ENCODE measurements at places on chromosomes 5 and 9.

DNA sequence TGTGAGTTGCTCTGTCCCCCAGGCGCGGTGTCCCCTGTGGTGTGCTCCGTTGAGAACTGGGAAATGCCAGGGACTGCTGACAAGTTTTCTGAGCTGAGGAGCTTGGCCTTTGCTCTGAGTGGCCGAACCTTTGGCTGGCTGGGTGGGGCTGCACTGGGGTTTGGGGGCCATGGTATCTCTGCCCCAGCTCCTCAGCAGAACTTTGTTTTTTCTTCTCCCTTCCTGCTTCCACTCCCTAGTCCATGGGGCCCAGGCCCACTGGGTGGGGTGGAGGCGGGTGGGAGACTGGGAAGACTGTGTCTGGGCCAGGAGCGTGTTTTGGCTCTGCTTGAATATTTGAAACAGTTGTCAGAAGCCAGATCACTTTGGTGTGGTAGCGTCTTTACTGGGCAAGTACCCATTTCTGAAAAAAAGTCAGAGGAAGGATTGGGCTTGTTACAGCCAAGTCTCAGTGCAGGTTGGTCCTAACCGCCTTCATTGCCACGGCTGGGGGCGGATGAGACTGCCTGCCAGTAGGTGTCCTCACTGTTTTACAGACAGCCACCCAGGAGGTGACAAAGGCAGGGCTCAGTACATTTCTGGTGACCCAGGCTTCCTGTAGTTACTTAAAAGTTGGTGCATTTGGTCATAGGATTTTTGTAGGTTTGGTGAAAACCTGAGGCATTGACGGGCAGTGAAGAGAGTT is 92.7 kb downstream of the DAB2IP start:
- peak; percentile 56 for DNase-seq

DNA sequence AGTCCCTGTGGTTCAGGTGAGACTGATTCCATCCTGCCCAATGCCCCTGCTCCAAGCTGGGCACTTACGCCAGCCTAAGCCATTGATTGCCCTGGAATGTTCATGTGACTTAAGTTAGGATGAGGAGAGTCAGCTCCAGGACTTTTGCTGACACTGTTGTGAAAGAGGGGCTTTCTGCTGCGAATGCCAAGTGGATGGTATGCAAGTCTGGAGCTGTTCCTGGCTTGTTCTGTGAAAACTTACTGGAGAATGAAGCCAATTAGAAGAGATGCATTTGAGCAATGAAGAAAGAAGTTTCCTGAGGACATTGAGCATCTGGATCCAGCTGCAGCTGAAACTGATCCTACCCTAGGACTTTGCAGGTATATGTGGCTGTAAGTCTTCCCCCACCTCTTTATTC is 61.2 kb upstream of the ZFR start:
- DNase-seq = no peak

DNA sequence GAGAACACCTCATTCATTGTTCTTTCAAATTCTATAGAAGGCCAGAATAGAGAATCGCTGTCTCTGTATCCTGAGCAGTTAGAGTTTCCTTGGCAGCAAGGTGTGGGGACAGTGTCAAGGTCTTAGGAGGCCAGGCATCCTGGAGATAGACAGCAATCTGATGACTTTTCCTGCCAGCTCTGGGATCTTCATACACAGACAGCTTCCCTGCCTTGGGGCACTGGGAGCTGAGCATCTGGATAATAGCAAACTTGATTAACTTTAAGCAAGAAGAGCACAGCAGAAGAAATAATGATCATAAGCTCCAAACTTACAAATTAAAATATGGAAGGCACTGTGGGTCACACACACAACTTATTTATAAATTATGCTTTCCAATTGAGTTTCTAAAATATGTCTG is 86.1 kb upstream of the STK32A start:
- no peak for DNase-seq

DNA sequence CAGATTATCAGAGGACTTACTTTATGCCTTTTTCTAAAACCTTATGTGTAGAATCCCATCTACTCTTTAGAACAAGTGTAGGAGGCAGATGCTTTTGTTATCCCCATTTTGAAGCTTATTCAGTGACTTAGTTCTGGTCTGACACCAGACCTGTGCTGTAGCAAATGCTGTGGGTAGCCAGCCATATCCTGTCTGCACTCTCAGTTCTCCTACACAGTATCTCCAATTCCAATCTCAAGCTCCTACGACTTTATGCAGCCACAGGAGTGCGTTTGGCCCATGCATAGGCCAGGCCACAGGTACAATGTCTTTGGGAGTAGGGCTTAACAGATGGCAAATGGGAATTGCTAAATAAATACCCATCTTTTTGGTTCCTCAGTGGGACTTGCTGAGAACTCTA is 292.6 kb downstream of the MCTP1 start:
- no peak for DNase-seq

DNA sequence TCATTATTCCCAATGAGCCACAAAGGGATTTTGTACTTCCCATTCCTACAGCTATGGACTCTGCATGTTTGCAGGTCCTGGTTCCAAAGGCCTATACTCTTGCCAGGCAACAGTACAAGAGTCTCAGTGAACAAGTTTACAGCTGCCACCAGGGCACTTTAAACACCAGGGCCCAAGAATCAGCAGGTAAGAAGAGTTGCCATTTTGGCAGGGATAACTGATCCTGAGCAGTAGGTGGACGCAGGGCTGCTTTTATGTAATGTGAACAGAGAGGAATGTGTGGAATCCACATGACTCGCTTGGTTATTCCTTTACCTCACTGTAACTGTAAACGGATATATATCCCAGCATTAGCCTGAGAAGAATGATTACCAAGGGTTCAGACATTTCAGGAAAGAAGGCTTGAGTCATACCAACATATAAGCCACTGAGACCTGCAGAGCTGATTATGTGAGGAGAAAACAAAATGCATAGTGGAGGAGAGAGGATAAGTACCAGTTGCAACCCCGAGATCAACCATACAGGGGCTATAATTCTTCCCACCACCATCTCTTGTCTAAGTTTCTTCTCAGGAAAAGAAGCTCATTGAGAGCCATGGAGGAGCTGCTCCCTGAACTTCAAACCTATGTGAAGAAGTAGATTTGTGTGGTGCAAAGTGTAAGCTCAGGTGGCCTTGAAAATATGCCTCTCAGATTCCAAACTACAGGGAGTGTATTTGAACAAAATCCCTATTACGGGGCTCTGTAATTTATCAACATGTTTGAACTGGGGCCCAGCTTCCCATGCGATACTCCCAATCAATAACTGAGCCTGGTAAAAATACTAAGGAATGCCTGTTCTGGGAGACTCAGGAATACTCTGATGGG is 24.6 kb downstream of the RAPGEF6 start:
- no peak for DNase-seq

DNA sequence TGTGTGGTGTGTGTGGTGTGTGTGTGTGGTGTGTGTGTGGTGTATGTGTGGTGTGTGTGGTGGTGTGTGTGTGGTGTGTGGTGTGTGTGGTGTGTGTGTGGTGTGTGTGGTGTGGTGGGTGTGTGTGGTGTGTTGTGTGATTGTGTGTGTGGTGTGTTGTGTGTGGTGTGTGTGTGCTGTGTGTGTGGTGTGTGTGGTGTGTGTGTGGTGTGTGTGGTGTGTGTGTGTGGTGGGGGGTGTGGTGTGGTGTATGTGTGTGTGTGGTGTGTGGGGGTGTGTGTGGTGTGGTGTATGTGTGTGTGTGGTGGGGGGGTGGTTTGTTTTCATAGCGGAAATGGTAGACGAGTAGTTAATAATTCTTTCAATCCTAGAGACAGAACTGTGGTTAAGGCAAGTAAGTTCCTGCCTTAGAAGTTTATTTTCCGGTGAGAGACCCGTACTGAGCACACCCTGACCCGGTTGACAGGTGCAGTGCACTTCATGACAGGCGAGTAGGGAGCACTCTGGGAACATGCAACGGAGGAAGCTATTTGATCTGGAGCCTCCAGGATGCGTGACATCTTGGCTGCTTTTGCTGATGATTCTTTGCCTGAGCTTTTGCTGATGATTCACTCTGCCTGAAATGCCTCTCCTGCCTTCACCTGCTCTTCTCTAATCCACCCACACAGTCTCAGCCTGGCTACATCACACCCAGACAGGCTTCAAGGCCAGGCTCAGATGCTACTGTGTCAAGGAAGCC is 21.7 kb upstream of the FAT2 start:
- DNase-seq = peak; percentile 36

- no peak for DNase-seq
Measured at GRCh38 chr5:36638056-36638455, 31.6 kb downstream of the SLC1A3 start.

DNA sequence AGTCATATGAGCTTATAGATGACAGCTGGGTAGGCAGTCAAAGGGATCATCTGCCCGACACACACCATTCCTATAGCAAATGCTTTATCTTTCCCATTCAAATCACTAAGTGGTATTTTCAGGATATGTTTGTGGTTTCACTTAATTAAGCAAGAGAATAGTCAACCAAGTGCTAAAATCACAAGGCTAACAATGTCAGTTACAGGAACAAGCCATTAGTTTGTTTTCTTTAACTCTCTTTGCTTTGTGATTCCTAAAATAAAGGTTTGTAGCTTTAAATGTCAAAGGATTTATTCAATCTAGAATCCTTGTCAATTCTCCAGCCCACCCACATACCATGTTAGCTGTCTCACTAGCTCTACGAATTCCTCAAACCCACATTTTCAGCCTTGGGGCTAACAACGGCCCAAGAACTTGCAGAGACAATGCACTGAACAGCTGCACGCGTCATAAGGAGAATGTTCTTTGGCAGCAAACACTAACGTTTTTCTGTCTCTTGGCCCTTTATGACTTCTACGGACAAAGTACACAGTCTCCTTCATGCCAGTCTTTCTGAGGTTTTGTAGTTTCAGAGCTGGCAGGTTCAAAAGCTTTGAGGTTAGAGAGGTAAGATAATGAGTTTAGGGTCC is 56.6 kb downstream of the ELAVL2 start:
- no peak for DNase-seq

DNA sequence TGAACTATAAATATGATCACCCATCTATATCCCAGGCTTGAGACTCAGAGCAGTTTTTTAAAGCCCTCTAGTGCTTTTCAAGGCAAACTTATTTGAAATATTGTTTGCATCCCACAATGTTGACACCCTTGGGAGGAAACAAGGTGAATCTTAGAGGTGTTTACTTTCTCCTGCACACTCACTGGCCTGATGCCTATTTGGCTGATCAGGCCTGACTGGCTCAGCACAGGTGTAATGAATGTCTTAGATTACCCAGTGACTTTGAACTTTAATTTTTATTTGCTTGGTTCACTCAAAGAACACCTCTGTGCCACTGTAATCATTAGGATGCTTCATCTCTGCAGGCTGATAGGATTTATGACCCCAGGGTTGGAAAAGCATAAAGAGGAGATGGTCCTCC is 158.3 kb downstream of the KCTD16 start:
- no peak for DNase-seq

DNA sequence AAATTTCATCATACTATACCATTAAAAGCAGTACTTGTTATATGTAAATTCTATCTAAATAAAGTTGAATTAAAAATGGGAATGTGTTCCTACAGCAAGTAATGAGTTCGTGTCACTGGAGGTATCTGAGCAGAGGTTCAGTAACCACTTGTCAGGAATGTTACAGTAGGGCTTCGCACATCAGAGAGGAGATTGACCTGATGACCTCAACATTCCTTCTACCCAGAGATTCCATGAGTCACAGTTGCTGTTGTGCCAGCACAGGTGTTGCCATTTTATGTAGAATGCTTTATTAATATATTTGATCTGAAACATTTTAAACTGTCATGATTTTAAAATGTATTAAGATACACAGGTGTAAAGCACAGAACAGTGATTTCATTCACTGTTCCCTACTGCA is 60.3 kb downstream of the STX17 start:
- no peak for DNase-seq

- DNase-seq = no peak
Measured at GRCh38 chr9:32644698-32645097, 9.2 kb upstream of the TAF1L start.

DNA sequence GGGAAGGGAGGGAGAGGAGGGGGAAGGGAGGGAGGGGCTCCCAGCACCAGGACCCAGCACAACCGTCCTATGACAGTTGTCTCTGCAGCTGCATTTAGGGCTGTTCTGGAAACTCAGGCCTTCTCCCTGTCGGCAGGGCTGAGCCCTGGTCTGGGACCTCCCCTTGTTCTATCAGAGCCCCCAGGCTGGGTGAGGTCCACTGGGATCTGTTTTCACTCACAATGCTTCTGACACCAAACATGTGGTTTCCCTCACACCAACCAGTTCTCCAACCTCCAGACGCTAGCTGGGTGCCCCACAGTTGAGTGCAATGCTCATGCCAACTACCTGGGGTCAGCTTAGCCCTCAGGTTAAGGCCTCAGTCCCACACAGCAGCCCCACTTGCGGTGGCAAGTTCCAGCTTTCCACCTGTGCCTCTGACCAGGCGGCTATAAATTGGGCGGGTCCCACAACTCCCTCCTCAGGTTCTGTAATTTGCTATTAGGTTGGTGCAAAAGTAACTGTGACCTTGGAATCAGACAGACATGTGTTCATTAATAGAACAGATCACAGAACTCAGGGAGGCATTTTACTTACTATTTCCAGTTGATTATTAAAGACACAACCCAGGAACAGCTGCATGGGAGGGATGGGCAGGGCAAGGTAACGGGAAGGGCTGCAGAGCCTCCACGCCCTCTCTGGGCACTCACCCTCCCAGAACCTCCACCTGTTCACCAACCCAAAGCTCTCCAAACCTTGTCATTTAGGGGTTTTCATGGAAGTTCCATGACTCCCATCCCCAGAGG is 13.5 kb downstream of the ADAMTS2 start:
- DNase-seq = no peak

DNA sequence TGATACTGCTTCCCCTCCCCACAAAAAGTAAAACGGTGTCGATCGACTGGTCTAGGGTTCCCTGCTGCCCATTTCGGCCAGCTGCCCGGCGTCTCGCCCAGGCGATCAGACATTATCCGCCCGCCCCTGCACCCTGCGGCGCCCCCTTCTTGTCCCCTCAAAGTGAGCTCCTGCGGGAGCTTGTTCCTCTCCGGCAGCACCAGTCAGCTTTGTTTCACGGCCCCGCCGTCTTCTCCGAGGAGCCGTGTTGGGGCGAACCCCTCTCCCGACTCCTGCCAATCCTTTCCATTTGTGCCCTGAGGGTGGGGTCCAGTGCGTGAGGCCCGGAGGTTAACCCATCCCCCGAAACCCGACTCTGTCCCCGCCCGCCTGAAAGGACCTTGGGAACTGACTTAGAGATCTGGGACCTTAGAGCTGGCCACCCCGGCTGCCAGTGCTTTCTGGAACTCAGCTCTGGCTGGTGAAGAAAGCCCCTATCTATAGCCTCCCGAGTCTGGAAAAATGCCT is 518 bp downstream of the UBE2B start:
- DNase-seq = peak; percentile 13

DNA sequence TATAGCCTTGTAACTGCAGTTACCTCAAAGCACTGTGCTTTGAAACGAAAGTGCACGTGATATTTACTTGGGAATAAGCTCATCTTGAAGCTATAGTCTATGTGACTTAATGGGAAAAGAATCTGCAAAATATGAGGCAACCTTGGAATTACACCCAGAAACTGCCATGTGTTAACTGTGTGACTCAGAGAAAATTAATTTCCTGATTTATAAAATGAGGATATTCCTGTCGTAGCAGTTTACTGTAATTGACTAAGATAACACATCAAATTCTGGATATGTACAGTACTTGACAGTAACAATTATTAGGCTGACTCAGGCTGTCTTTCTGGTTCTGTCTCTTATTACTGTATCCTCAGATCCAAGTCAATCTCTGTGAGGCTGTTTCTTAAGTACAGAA is 1079.9 kb upstream of the ACO1 start:
- DNase-seq = no peak

- no peak for DNase-seq
Measured at GRCh38 chr9:1869843-1870242, 145.3 kb upstream of the SMARCA2 start.

Measured in GM12892 (cell line).